Cerebellar nuclear complex (tissue), 1 donor: ENCODE measurements at places on chromosomes 1 and 21.

DNA sequence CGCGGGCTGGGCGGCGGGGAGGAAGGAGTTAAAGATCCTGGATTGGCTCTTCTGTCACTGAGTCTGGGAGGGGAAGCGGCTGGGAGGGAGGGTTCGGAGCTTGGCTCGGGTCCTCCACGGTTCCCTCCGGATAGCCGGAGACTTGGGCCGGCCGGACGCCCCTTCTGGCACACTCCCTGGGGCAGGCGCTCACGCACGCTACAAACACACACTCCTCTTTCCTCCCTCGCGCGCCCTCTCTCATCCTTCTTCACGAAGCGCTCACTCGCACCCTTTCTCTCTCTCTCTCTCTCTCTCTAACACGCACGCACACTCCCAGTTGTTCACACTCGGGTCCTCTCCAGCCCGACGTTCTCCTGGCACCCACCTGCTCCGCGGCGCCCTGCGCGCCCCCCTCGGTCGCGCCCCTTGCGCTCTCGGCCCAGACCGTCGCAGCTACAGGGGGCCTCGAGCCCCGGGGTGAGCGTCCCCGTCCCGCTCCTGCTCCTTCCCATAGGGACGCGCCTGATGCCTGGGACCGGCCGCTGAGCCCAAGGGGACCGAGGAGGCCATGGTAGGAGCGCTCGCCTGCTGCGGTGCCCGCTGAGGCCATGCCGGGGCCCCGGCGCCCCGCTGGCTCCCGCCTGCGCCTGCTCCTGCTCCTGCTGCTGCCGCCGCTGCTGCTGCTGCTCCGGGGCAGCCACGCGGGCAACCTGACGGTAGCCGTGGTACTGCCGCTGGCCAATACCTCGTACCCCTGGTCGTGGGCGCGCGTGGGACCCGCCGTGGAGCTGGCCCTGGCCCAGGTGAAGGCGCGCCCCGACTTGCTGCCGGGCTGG, at the start of gene NPR1:
NPR1 (plus strand) TSS at position 170 of the 818 bp plus-strand sequence; CDS start at position 591, 421 bp downstream.
- no peak for DNase-seq

- no peak for DNase-seq
Measured at GRCh38 chr1:92480200-92480812, 6.4 kb downstream of the GFI1 start.

DNA sequence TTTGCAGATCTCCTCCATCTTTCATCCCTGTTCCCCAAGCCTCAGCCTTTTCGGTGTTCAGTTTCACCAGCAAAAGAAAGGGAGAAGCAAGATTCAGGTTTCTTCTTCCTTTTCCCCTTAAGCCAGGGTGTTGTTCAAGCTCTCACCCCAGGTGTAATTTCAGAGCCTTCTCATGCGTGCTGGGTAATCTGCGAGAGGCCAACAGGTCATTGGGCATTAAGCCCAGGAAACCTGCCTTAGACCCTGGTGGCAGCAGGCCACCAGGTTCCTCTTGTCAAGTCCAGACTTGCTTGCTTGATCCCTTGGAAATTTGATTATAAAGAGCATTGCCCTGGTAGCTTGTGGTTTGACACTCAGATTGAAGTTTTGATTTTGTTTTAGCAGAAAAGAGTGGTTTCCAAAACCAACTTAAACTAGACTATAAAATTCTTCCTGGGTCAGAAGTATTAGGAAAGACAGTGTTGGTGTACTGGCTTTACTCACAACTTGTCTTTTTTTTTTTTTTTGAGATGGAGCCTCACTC, 6.9 kb downstream of the AKR1A1 start:
- no peak for DNase-seq

- no peak for DNase-seq
Measured at GRCh38 chr1:164456272-164456671, 102.7 kb upstream of the PBX1 start.
